ENCODE measurements at places on chromosomes 6 and 20. TPM values are rescaled to one million over a fixed set of nuclear protein-coding genes. Genes with fewer than 3 reads are reported as not detected.

GRCh38 chr20:63425846-63426485 lies 46.5 kb downstream of the KCNQ2 start:
- no peak for DNase-seq

DNA sequence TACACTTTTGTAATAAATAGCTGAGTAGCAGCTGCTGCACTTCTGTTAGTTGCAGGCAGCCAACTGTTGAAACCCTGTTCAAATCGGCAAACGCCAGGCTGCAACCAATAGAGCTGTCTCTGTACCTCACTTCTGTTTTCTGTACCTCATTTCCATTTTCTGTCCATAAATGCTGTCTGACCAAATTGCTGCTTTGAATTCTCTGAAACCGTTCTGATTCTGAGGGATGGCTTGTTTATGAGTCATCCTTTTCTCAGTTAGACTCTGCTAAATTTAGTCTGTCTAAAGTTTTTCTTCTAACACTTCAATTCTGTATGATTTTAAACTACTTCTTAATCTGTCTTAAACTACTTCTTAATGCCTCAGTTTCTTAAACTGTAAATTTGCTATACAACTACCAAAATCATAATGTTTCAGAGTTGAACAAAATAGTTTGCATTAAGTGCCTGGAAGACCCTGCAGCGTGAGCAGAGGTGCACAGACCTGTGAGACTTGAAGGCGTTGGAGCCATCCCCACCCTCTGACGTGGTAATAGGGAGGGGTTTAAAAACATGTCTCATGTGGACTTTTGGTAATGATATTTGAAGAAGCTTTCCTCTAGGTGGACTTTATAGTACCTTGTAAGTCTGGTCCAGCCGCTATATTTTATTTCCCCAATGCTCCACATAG lies 9.6 kb downstream of the BTNL2 start:
- no peak for DNase-seq

DNA sequence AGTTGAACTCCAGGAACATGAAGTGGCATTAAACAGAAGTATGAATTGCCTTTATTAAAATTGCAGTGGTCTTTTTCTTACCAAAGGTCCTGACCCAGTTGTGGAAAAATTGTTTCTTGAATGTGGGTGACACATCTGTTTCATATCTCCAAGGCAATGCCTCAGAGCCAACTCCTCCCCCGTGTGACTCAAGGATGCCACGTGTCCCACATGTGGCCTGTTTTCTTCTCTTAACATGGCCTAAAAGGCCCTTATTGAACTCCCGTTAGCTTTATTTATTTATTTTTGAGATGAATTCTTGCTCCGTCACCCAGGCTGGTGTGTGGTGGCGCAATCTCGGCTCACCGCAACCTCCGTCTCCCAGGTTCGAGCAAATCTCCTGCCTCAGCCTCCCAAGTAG lies 128.4 kb upstream of the ESR1 start:
- DNase-seq = peak; percentile 73

DNA sequence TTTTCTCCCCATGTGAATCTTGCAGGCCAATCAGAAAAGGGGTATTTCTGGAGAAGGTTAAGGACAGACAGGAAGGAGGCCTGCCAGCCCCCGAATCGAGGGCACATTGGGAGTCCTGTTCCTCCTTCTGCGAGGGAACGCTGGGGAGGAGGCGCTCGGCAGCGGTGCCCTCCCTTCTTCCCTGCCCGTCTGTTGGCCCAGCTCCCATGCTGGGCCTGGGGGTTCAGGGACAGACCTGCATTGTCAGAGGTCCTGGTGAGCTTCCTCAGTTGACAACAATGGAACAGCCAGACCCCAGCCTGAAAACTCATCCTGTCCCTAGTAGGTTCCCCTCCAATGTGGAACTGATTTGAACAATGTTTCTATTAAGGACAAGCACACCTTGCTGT lies 15.1 kb upstream of the SYNJ2 start:
- no peak for DNase-seq

PLN gene
- total RNA-seq = not detected

FAM83C gene
- total RNA-seq = not detected

DNA sequence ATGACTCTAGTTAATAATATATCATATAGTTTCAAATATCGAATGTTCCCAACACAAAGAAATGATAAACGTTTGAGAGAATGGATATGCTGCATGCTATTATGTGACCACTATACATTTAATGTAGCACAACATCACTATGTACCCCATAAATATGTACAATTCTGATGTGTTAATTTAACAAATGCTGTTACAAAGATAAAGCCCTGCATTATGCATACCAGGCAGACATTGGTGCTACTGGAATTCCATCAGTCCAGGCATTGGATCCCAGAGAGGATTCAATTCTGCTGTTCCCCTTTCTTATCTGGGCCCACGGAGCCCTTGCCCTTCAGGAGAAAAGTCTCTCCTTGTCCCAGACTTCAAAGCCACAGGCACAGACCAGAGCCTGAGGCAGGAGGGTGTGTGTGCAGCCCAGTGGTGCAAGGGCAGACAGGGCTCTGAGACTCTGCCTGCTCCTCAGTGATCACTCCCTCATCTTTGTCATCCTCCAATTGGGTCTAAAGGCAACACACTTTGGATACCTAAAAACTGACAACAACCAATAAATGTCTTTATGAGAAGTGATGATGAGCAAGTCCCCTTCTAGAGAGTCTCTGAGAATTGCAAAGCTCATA lies 45.2 kb downstream of the PSMG4 start:
- no peak for DNase-seq

DNA sequence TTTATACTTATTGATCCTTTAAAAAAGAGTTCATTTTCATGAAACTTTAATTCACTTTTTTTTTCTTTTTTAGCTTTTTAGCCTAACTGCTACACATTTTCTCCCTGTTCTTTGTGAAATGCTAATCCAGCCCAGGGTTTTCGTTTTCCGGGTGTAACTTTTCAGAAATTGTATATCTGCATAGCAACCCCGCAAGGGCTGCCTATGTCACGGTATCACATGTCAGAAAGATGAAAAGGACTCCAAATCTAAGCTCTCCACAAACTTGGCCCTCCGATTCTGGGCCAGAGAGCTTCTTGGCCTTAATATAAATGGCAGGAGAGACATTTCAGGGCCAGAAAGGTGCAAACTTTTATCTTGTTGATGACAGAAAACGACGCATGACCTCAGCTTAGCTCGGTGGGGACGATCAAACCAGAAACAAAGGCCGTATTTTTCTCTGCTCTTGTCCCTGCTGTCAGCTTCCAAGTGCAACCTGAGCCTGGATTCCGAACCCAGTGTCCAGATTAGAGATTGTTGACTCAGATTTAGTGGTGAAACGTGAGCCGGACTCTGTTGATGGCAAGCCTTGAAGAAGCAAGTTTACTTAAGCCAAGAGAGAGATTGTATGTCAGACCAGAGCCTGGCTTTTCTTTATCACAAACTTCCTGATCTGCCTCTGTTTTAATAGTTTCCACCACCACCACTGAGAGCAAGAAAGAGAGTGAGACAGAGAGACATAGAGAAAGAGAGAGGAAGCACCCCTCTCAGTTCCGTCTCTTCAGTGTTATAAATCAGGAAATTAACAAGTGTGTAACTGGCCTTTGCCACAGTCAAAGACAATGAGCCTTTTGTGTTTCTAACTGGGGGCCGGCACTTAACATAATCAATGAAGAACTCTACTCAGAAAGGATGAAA lies 157.8 kb downstream of the SCML4 start:
- no peak for DNase-seq

DNA sequence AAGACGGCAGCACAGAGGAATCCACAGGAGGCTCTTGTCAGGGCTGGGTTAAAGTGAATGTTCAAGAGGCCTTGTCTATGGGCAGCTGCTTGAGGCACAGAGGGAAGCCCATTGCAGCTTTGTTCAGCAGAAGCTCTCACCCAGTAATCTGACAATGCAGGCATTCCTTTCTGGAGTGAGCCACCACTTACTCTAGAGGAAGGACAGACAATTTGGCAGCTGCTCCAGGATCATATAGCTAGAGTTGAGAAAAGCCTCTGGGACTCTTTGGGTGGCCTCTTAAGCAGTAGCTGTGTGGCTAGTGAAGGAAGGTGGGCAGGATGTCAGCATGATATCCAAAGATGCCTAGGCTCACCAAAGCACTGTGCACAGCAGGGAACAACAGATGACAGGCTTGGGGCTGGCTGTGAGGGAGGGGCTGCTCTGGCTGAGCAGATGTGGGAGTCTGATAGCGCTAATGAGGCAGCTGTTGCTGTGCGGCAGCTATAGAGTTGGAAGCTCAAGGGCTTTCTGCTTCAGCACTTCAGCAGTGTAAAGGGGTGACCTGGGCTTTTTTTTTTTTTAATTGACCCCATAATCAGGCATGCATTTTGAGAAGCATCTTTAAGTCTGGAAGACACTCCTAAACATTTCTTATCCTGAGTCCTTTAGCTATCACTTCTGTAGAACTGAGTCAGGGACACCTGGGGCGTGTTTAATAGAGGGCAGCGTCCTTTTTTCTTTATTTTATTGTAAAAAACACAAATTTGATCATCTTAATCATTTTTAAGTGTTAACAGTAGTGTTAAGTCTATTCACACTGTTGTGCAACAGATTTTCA lies 27.2 kb downstream of the CMTR1 start:
- no peak for DNase-seq

- no peak for DNase-seq
Observed at GRCh38 chr6:89116702-89117101, 1.2 kb downstream of the SRSF12 start.

ECT2L gene
- not detected for total RNA-seq

- no peak for DNase-seq
Observed at GRCh38 chr6:39791311-39791710, 865 bp upstream of the DAAM2 start.

VSX1 gene
- total RNA-seq = not detected

SOX18 gene
- total RNA-seq = not detected

- peak; percentile 85 for DNase-seq
Observed at GRCh38 chr6:89371849-89372505, 19.5 kb upstream of the UBE2J1 start.

TMC2 gene
- total RNA-seq = not detected

GRCh38 chr6:84222426-84222825 lies 5.0 kb downstream of the CEP162 start:
- DNase-seq = no peak

ANGPT4 gene
- total RNA-seq = not detected

RFX6 gene
- not detected for total RNA-seq

ENPP4 gene
- total RNA-seq = 7.3 TPM

CST7 gene
- total RNA-seq = 48.5 TPM

HCRTR2 gene
- total RNA-seq = not detected

- DNase-seq = no peak
Observed at GRCh38 chr6:69918813-69919475, 52.6 kb downstream of the COL19A1 start.

- DNase-seq = no peak
Observed at GRCh38 chr6:4916954-4917561, 86.8 kb downstream of the RPP40 start.

ABRACL gene
- 155 TPM for total RNA-seq

LPA gene
- total RNA-seq = not detected

DNA sequence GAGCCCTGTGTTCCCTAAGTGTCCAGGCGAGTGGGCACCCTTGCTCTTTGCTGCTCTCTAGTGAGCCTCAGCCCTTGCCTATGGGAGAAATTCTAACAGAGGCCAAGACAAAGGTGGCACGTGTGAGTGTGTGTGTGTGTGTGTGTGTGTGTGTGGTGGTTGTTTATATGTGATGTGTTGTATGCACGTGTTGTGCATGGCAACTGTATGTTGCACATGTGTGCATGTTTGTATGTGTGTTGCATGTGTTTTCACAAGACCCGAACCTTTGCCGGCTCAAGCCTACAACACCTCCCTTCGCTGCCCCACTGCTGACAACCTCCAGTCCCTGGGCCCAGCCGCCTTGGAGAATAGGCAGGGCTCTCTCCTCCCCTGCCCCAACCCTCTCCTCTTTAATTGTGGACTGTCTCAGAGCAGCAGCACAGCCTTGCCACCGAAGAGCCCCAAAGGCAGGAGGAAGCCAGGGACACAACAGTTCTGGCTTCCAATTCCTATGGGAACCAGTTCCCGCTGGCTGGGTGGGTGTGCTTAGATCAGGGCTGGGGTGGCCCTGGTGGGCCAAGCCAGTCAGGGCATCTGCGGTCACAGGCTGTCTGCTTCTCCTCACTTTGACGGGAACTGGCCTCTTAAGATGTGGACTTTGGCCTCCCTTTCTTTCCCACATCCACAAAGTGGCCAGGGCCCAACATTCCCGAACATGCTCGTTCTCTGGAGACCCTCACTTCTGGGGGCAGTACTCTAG lies 2.7 kb downstream of the KCNK16 start:
- DNase-seq = no peak

DNA sequence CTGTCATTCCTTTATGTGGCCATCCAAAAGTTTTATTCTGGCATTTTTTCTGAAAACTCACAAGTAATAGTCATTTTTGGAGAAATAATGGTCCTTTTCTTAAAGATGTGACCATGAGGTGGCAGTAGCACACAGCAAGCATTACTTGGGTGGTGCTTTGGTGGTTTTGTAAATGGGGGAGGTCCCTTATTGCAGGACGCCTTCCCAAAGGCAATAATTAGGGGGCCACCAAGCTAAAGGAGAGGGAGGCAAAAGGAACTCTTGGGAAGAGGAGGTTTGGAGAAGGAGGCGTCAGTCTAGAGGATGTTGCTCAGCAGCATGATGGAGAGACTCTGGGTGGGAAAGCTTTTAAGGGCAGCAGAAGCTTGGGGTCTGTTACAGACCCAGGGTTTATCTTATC lies 422.6 kb upstream of the MMS22L start:
- no peak for DNase-seq

All from activated CD8-positive, alpha-beta T cell treated with anti-CD3 and anti-CD28 coated beads for 36 hours (primary cell).